ENCODE measurements at places on chromosomes 12 and 14. TPM values are rescaled to one million over a fixed set of nuclear protein-coding genes. Genes with fewer than 3 reads are reported as not detected.

Gene RPL10L
- 6.7 TPM for total RNA-seq

Gene MIS18BP1
- total RNA-seq: 20.4 TPM

Gene RPGRIP1
- not detected for total RNA-seq

Gene SMCO2
- total RNA-seq: not detected

Gene MORN3
- 0.35 TPM for total RNA-seq

Gene AMDHD1
- 0.35 TPM for total RNA-seq

Gene IL31
- not detected for total RNA-seq

Gene TMEM233
- total RNA-seq: not detected

All from mucosa of descending colon (tissue), 3 donors.